ENCODE measurements at places on chromosomes 7 and 10. TPM values are rescaled to one million over a fixed set of nuclear protein-coding genes. Genes with fewer than 3 reads are reported as not detected.

ATG9B gene
- not detected for total RNA-seq

SNX10 gene
- not detected for total RNA-seq

GRIFIN gene
- total RNA-seq = not detected

HOXA7 gene
- total RNA-seq = 1.1 TPM

CCDC136 gene
- 27.2 TPM for total RNA-seq

LLCFC1 gene
- not detected for total RNA-seq

ASB10 gene
- not detected for total RNA-seq
